Retina (tissue), 1 donor: ENCODE measurements at places on chromosomes 4 and X.

GRCh38 chr4:11487139-11487538 lies 58.4 kb upstream of the HS3ST1 start:
- no peak for DNase-seq

GRCh38 chrX:10986616-10987015 lies 124.5 kb upstream of the HCCS start:
- DNase-seq = no peak

DNA sequence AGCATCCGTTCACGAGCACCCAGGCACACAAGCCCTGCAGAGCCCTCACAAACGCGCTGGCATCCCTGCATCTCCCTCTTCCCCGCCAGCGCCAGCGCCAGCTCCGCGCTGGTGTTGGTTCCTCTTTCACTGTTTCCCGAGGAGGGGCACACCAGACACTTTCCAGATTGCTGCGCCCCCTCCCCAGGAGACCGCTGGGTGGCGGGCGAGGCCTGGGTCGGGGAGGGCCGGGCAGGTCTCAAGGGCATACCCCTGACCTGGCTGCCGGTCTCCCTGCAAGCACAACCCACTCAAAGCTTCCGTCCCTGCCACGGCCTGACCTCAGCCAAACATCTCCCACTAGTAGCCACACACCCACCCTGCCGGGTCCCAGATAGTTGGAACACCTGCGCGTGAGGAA lies 2.2 kb upstream of the NKX1-1 start:
- DNase-seq = peak; percentile 32

GRCh38 chr4:25835384-25835783 lies 27.4 kb downstream of the SEL1L3 start:
- no peak for DNase-seq

- no peak for DNase-seq
These were observed 16.4 kb upstream of the PRSS48 start for GRCh38 chr4:151260526-151260925.

DNA sequence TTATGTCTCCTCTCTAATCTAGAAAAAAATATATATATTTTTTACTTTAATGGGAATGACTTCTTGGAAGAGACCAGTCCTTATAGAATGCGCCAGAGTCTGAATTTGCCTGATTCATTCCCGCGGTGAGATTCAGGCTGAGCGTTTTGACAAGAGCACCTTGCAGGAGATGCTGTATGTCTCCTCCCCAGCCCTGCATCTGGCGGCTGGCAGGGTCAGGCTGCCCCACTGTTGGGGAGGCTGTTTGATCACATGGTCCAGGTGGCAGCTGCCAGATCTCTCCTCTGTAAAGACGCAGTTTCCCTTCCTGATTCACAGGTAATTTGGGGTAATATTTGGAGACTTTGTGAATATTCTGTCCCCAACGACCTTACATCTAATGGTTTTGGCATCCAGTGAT lies 9.7 kb downstream of the PDZD4 start:
- DNase-seq = no peak

DNA sequence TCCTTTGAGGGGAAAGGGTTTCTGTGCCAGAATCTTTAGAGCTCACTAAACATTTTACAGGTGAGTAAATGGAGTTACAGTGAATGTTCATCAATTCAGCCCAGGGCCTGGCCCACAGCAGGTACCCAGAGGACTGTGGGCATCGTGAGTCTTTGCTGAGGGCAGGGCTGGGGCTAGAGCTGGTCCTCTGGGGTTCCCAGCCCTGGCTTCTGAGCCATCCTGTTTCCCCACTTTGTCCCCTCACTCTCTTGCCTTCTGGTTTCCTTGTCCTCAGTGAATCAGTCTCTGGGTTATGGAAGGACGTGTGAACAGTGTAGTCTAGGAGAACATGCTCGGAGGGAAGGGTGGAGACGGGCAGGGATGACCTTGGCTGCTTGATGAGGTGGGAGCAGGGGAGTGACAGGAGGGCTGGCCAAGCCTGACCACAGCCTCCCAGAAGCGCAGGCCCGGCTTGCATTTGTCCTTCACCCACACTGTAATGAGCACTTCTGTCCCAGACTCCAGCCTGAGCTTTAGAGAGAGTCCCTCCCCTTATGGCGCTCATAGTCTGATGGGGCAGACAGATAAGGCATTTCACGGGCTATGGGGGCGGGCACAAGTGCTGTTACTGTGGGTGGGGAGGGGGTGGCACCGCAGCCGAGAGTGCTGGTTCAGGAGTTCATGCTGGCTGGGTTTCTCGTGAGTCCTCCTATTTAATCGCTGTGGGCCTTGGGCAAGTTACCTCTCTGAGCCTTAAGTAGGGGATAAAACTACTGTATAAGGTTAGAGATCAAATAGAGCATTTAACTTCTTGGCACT lies 17.3 kb downstream of the TBC1D14 start:
- peak; percentile 19 for DNase-seq

DNA sequence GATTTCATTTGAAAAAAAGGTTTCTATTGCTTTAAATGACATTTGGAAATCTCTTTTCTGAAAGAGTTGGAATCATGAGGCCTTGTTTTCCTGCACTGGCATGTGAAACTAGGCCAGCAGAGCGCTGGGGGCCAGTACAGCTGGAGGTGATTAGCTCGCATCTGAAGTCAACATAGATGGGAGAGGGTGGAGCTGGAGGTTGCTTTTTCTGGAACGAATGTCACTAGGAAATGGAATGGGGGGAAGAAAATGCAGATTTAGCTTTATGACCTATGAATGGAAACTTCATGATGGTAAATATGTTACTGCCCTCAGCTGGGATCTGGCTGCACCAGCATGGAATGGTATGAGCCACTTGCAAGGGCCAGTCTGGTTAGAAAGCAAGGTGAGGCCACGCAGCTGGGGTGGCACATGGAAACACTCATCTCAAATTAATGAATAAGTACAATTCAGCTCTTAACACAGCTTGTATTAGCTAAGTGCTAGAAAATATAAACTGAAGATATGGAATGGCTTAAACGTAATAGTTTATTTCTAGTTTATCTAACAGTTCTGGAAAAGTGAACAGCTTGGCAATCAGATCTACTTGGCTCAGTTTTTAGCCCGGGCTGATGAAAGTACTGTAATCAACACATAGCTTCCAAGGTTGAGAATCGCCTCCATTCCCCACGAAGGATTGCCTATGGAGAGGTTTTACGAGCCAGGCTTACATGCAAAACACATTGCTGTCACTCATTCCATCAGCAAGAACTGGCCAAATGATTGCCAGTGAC lies 32.5 kb downstream of the SLC10A6 start:
- no peak for DNase-seq

DNA sequence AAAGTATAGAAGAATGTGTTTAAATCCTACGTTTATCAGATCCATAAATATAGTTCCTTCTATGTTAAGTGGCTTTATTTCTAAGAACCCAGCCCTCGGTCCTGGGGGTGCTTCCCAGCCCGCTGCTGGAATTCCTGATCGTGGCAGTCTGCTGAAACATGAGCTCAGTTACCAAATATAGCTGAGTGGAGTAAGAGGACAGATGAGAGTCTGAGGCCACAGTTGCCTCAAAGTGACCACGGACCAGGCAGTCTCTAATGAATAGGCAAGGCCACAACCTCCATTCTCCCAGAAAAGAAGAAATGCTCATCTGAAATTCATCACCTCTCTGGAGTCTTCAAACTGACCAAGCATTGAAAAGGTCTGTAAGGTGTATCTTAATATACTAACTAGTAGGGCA lies at the start of gene PALLD:
Gene PALLD (plus strand): TSS at position 219 of the 400 bp plus-strand sequence.
- DNase-seq = no peak

DNA sequence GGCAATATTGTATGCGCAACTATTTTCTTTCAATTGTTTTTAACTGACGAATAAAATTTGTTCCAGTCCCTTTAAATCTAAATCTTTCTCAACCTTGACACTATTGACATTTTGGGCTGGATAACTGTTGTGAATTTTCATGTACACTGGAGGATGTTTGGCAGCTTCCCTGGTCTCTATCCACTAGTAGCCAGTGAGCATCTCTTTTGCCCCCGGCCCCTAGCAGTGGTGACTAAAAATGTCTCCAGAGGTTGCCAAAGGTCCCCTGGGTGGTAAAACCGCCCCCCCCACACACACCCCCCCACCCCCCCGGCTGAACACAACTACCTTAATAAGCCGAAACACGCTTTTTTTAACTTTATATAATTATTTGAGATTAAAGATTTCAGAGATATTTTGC lies 514 bp downstream of the FANCB start:
- DNase-seq = no peak

- DNase-seq = no peak
These were observed 14.4 kb upstream of the SOD3 start for GRCh38 chr4:24780936-24781495.

GRCh38 chrX:102129473-102129872 lies 4.0 kb downstream of the TCEAL2 start:
- no peak for DNase-seq

DNA sequence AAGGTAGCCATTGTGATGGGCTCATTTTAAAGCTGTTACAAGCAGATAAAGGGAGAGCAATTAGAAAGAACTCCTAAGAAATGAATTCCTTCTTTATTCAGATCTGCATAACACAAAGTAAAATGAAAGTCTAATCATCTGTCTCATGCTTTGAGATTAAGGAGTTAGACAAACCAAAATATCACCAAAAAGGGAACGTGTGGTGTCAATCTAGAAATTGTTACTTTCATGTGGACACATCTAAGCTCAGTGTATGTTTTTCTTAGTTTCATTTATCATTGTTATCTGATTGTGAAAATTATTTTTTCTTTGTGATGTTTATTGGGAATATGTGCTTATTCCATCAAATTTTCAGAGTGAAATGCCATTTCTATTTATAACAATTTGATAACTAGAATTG lies 80.3 kb downstream of the BANK1 start:
- DNase-seq = no peak

DNA sequence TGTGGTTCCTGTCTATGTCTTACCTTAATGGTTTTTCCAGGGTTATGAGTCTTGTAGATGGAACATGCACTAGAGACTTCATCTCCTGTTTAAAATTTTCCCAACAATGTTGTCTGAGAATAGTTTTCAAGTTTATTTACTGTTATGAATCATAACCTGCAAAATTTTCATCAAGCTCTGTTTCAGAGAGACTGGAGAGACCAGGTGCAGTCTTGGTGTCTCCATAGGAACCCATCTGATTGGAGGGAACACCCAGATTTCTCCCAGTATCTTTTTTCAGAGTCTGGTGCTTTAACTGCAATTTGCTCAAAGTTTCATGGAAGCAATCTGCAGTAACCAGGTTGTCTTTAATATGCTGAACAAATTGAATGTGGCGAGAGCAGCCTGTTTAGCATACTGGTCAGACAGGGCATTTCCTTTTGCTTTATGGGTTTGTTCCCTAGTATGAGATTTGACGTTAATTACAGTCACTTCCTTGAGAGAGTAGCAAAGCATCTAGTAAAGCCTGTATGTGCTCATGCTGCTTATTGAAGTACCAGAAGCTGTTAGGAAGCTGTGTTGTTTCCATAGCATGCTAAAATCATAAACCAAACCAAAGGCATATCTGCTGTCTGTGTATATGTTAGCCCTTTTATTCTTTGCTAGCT lies 18.8 kb upstream of the VSIG1 start:
- DNase-seq = no peak

DNA sequence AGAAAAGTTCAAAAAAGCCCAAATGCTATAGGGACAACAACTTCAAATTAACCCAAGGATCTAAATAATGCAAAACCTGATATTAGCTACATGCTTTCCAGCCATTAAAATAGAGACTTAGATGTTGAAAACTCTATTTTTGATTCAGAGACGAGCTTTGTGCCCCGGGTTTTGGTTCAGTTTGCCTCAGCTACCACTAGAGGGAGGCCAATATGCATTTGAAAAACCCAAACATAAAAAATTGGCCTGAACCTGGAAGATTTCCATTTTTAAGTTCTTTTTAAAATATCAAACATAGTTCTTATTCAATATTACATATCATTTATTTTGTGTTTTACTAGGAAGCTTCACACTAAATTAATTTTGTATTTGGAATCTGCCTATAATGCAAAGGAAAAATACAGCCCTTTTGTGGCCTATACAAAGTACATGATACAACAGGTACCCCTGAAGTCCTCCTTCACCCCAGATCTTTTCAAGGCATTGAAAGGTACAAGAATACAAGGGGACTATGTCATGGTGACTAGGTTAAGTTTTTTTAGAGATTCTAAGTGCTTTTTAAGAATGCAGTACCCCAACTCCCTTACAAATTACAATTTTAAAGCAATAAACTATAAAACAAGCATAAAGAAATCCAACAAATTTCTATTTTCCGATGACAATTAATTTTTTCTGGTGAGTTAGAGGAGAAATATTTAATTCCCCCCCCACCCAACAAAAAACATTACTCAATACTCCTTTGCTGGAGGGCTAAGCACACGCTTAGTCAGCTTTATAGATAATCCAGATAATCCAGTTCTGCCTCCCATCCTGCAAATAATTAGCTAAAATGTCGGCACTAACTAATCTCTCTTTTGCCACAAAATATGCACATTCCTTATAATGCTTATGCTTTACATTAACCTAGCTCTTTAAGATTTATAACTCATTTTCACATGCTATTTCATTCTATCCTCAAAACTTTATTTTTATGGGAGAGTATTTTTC lies 97.7 kb upstream of the PTPN13 start:
- peak; percentile 58 for DNase-seq

DNA sequence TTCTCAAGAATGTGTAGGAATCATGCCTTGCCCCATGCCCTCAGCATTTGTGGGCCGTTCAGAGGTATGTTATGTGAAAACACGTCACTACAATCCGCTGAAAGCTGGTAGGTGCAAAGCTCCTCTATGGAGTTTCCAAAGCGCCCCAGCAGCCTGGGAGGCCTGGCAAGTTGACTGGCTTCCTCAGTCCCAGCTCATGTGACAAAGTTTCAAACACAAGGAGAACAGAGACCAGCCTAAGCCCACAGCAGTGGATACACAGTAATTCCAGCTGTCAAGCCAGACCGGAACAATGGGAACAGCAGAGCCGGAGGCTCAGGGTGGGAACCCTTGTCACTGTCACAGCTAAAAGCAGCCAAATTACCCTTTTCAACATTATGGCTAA lies 33.5 kb downstream of the NAT8L start:
- no peak for DNase-seq

GRCh38 chr4:82601242-82602015 lies 39.6 kb upstream of the TMEM150C start:
- DNase-seq = no peak

DNA sequence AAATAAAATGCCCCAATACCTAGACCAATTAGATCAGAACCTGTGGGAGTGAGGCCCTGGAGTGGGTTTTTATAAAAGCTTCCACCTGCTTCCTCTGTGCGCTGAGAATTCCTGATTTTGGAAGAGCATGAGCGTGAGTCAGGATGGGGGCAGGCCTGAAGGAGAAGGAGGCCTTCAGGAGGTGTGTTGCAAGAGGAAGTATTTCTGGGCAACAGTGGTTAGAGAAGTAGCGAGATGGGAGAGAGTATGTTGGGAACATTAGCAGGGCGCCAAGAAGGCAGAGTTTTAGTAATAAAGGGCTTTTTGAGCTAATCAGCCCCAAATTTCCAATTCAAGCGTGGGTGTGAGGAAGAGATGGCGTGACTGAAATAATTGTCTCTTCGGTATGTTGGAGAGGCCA lies 349.8 kb downstream of the UNC5C start:
- no peak for DNase-seq

GRCh38 chr4:36997727-36998126 lies 246.8 kb upstream of the NWD2 start:
- DNase-seq = no peak

- DNase-seq = no peak
These were observed 10.1 kb upstream of the BMP2K start for GRCh38 chr4:78766026-78766425.
